Glutamatergic neuron (in vitro differentiated cells): ENCODE measurements at places on chromosomes 4 and X.

DNA sequence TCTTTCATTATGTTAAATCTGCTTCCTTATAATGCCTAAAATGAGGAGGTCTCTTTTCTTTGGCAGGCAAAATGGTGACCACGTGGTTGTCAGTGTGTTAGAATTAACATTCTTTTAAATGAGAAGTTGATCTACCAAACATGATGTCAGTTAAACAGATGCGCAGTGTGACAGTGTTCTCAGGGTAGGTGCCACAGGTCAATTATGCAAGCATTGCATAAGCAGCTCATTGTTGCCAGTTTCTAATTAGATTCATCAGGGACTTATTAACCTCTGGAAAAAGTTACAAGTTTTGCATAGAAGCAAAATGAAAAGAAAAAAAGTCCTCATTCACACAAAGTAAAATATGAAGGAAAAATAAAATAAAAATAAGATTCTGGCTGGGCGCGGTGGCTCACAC is 324.1 kb upstream of the GALNT7 start:
- no peak overlapping the region for H3K4me3 ChIP-seq
- no peak for DNase-seq
- H3K4me1 ChIP-seq, result peaks cover 11% of the 10 kb centered on the region
- no peaks in the 10 kb centered on the region for H3K27me3 ChIP-seq

DNA sequence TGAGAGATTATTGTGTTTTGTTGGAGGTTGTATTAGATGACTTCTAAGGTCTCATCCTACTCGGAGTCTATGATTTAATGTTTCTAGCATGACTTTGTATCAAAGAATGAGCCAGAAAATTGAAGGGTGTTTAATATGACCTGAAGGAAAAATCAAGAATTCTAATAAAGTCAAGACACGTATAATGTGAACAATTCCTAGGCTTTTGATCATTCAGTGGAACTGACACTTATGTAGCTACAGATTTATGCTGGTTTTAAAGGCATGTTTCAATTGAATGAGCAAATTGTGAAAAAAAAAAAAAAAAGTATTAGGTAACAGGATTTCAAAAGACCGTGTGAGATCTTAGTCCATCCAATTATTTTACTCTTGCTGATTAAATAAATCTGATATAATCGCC is 64.9 kb downstream of the GRID2 start:
- no peak overlapping the region for H3K4me3 ChIP-seq
- H3K27ac ChIP-seq, result no peak overlapping the region
- H3K27me3 ChIP-seq, result no peaks in the 10 kb centered on the region
- no peak for DNase-seq
- H3K4me1 ChIP-seq, result no peaks in the 10 kb centered on the region
- no peaks in the 10 kb centered on the region for H3K36me3 ChIP-seq

DNA sequence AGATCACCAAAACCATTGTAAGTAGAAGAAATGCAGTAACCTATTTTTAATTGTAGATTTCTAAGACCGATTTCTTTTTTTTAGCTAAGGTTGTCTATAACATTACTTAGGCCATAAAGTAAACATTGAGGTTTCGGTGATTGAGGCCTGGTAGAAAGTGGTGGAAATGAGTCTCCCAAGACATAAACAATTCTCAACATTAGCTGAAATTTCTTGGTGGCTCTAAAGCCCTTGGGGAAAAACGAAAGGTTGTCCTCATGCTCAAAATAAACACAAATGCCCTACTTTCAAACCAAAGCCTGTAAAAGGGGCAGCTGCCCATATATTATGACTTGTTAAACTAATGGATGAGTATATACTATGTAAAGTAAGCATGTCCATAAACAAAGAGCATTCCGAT is 98.8 kb downstream of the SCFD2 start:
- no peak overlapping the region for H3K27ac ChIP-seq
- H3K36me3 ChIP-seq, result peaks cover 14% of the 10 kb centered on the region

- no peaks in the 10 kb centered on the region for H3K4me1 ChIP-seq
- no peak for DNase-seq
- no peak overlapping the region for H3K4me3 ChIP-seq
- H3K36me3 ChIP-seq, result peaks cover 5% of the 10 kb centered on the region
Measured at GRCh38 chr4:182320092-182320491, 76.9 kb downstream of the TENM3 start.

DNA sequence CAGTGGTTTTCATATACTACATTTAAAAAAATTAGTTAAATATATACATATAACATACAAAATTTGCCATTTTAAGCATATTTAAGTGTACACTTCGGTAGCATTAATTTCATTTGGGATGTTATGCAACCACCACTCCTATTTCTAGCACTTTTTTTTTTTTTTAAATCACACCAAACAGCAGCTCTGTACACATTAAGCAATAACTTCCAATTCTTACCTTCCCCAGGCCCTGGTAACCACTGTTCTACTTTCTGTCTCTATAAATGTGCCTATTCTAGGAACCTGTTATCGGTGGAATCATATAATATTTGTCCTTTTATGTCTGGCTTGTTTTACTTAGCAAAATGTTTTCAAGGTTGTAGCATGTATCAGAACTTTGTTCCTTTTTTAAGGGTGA is 39.1 kb downstream of the TMEM164 start:
- no peaks in the 10 kb centered on the region for H3K36me3 ChIP-seq
- H3K27ac ChIP-seq, result no peak overlapping the region
- H3K27me3 ChIP-seq, result no peaks in the 10 kb centered on the region
- no peak overlapping the region for H3K4me3 ChIP-seq
- peaks cover 26% of the 10 kb centered on the region for H3K4me1 ChIP-seq
- no peak for DNase-seq

GRCh38 chrX:18598413-18598812 is 73.5 kb downstream of the RS1 start:
- DNase-seq, result no peak
- peaks cover 3% of the 10 kb centered on the region for H3K27me3 ChIP-seq

DNA sequence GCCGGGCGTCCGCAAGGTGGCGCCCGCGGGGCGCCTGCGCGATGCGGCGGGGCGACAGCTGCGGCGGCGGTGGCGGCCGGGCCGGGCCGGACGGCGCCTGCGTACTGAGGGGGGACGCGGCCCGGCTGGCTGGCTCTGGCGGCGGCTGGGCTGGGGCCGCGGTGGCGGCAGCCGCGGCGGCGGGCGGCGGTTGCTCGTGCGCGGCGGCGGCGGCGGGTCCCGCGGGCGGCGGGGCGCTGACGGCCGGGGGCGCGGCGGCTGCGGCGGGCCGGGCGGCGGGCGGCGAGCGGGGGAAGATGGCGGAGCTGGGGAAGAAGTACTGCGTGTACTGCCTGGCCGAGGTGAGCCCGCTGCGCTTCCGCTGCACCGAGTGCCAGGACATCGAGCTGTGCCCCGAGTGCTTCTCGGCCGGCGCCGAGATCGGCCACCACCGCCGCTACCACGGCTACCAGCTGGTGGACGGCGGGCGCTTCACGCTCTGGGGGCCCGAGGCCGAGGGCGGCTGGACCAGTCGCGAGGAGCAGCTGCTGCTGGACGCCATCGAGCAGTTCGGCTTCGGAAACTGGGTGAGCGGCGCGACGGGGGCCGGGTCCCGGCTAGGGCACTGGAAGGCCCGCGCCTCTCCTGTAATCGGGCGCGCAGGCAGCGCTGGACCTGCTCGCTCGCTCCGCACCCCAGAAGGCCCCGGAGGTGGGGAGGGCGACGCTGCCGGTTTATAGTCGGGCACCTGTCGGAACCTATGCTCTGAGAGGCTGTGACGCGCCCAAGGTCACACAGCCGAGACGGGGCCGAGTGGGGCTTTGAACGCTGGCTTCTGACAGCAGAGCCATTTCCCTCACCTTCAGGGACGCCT is at the start of gene TADA2B:
TADA2B (plus strand) TSS at position 89 of the 853 bp plus-strand sequence; CDS start at position 297, 208 bp downstream.
- H3K4me3 ChIP-seq, result peak within 1 kb of the TSS; percentile 96
- H3K36me3 ChIP-seq, result no peaks in the 10 kb centered on the region
- H3K27me3 ChIP-seq, result peaks cover 13% of the 10 kb centered on the region
- peak; percentile 51 for DNase-seq
- peaks cover 35% of the 10 kb centered on the region for H3K4me1 ChIP-seq
